ENCODE measurements at places on chromosomes 11 and 22. TPM values are rescaled to one million over a fixed set of nuclear protein-coding genes. Genes with fewer than 3 reads are reported as not detected.

Gene OR51E2
- total RNA-seq: not detected

Gene ALDH3B1
- 24.9 TPM for total RNA-seq

Gene DCHS1
- total RNA-seq: 11.0 TPM

Gene SLN
- not detected for total RNA-seq

Gene MED15
- total RNA-seq: 28.6 TPM

Gene POTEH
- total RNA-seq: not detected
